ENCODE measurements at places on chromosomes 12 and 14. TPM values are rescaled to one million over a fixed set of nuclear protein-coding genes. Genes with fewer than 3 reads are reported as not detected.

Gene GALNT8
- 1.1 TPM for total RNA-seq

Gene MEG3
- total RNA-seq, result not detected

Gene BCL2L14
- 6.0 TPM for total RNA-seq

Gene CLEC4C
- not detected for total RNA-seq

Gene PIANP
- 0.49 TPM for total RNA-seq

Gene KLRC1
- not detected for total RNA-seq

Gene LRRC43
- 0.29 TPM for total RNA-seq

Gene LGR5
- not detected for total RNA-seq

Gene STAB2
- total RNA-seq, result not detected

Gene PEBP1
- 111 TPM for total RNA-seq

Gene LTBP2
- total RNA-seq, result 0.07 TPM

Gene KCNC2
- not detected for total RNA-seq

Gene ZFC3H1
- 69.2 TPM for total RNA-seq

Gene PAPLN
- 0.71 TPM for total RNA-seq

Gene CCDC197
- total RNA-seq, result not detected

Gene ITGB7
- total RNA-seq, result 751 TPM

Gene LRRC74A
- not detected for total RNA-seq

Gene SLC7A8
- 0.25 TPM for total RNA-seq

Gene TC2N
- 264 TPM for total RNA-seq

Gene RAB3IP
- 24.7 TPM for total RNA-seq

Gene MYF5
- not detected for total RNA-seq

Gene FAM222A
- 0.80 TPM for total RNA-seq

Gene TAS2R10
- total RNA-seq, result 0.39 TPM

Gene LGALS3
- total RNA-seq, result 47.5 TPM

Gene PCED1B
- 55.1 TPM for total RNA-seq

Gene OR6C65
- not detected for total RNA-seq

Gene SELPLG
- total RNA-seq, result 239 TPM

Gene RIMBP2
- total RNA-seq, result not detected

Gene FOXN4
- total RNA-seq, result not detected

Gene NDRG2
- 4.6 TPM for total RNA-seq

Gene HOXC12
- not detected for total RNA-seq

Gene VDR
- 103 TPM for total RNA-seq

Gene CYP27B1
- total RNA-seq, result 4.9 TPM

Gene RIN3
- total RNA-seq, result 33.0 TPM

Gene MAP1LC3B2
- 2.3 TPM for total RNA-seq

Gene ADAM21
- total RNA-seq, result not detected

Gene POTEM
- total RNA-seq, result not detected

Gene ARF6
- total RNA-seq, result 188 TPM

Gene TAS2R8
- total RNA-seq, result not detected

Gene PHLDA1
- total RNA-seq, result 50.3 TPM

Gene KLRF1
- total RNA-seq, result 0.24 TPM

Gene KRT81
- not detected for total RNA-seq

Gene RERG
- total RNA-seq, result 0.20 TPM

Gene GLIPR1L2
- not detected for total RNA-seq

Gene GALNT6
- total RNA-seq, result 14.9 TPM

Gene DCD
- not detected for total RNA-seq
